NAMALWA (cell line): ENCODE measurements at places on chromosomes 1 and 21.

DNA sequence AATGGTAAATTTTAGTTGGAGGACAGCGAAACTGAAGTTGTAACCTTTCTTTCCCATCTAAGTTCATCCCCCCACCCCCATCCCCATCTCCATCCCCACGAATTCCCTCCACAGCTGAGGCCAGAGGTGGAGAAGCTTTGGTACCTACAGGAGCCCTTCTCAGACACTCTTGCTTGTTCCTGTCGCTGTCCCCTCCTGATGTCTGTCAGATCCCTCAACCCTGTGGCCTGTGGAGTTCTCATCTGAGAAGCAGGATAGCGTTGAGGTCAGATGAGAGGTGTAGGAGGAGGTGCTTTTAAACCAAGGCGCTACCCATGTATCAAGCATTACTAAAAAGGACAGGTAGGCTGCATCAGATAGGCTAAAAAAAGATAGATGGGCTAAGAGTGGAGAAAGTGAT lies 769 bp downstream of the NTPCR start:
- DNase-seq, result peak; percentile 48

DNA sequence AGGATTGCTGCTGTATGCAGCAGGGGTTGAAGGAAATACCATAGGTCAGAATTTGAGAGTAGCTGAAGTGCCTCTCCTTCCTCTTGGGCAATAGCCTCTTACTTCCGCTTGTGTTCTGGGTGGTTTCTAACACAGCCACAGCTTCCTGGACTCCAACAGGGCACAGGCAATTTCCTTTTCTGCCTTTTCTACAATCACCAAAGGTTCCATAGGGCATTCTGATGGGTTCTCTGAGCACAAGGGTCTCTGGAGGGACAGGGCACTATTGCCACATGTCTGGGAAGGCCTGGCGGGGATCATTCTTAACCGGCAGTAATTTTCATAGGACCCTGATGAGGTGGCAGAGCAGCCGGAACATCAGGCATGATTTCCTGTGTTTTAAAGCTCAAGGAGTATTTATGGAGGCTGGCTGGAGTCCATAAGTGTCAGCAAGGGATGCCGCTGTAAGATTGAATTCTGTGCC lies 5.5 kb upstream of the AGTRAP start:
- peak; percentile 74 for DNase-seq

DNA sequence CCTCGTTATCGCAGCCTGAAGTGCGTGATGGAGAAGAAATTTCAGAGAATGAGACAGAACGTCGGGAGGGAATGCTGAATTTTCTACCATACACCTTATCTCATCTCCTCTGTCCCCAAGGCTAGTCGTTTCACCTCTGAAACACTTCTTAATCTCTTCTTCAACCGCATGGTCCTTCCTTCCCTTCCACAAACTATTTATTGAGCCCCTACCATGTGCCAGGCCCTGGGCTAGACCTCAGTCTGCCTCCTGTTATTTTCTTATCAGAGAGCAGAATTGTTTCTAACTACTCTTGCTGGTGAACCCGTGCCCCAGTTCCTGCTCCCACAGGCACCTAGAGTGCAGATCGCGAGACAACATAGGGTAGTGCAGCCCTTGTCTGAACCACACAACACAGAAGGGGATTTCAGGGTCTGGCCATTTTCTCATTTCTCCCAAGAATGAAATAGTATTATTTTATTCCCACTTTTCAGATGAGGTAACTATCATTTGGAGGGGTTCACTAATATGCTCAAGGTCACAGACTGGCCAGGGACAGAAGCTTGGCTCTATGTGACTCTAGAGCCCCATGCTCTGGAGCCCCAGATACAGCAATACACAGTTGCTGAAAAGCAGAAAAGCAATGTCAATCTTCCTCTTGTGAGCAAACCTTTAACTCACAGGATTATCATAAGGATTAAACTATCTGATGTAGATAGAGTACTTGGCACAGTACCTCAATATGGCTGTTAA lies 598 bp upstream of the ADIPOR1 start:
- peak; percentile 61 for DNase-seq

DNA sequence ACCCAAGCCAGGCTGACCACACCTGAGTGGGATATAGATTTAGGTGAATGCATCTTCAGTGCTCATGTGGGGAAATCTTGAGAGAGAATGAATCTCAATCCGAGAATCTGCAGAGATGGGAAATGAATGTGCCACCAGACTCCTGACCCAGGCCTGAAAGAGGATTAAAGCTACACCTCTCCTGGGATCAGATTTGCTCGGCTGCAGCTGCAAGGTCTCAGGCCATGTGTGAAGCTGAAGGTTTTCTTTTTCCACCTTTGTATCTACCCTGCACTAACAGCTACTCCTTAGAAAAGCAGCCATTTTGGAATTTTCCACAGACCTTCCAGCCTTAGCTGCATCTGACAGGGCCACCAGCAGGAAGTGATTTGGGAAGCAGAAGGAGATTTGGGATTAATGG lies 18.3 kb downstream of the GPR3 start:
- no peak for DNase-seq

- DNase-seq, result no peak
These were observed 3.8 kb downstream of the SMIM1 start for GRCh38 chr1:3776231-3776961.

- no peak for DNase-seq
These were observed 9.4 kb upstream of the KIF14 start for GRCh38 chr1:200629876-200630514.

DNA sequence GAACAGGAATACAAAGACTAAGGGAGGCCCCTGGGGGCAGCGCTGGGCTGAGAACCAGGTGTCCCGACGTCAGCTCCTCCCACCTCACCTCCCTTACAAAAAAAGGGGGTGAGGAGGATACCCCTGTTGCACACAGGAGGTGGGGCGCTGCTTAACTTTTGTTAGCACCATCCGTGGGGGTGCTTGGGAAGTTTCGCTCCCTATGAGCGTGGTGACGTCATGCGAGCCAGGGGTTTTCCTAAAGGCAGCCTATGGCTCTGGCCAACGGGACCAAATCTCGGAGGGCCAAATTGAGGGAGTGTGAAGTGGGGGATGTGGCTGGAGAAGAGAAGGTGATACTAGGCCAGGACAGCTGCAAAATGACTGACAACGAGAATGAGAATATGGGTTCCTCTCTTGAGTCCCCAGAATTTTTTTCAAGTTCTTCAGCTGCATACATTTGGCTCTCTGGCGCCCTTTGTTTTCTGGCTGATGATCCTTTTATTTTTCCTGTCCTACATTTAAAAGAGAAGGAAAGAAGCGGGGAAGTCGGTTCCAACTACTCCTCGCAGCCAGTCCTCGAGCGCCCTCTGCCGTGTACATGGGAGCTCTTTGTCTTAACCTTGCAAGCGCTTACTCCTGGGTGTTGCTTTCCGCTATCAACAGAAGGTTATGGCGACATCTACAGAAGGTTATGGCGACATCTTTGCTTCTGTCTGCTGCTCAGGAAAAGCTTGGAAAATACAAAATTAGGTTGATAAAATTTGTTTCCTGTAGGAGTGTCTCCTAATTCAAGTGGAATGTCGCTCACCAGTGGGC lies 48.0 kb upstream of the ZC3H11B start:
- DNase-seq, result peak; percentile 68

DNA sequence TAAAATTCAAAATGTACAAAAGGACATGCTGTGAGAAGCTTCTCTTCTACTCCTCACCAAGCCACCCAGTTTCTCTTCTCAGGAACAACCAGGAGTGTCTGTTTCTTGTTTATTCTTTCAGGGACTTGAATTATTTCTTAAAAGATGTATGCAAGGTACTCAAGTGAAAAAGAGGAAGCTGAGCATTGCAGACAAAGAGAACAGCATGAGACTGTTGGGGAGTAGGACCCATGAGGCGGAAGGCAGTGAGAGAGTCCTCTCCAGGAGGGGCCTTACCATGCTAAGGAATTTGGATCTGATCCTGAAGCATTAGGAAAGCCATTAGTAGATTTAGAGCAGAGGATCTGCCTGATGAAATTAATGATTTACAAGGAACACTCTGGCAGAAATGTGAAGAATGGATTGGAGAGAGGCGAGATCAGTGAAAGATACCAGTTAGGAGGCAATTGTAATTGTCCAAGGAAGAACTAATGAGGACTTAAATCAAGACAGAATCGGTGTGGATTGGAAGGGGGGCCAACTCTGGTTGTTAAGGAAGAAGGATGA lies 14.7 kb upstream of the SSX2IP start:
- DNase-seq, result peak; percentile 29

DNA sequence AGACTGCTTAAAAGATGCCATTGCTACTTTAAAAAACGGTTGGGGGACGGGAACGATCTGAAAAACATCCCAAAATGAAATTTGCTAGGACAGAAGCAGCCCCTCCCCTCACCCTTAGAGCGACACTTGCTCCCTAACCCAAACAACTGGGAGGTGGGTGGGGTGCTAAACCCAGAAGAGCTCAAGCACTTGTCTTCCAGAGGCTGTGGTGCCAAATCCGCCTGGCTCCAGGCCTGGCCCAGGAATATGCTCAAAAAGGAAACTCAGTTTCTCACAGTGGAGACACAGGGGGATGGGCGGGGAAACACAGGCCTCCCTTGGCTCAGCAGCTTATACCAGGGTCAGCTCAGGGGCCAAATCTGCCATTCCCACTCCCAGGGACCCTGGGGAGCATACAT lies 644 bp upstream of the PBXIP1 start:
- no peak for DNase-seq

DNA sequence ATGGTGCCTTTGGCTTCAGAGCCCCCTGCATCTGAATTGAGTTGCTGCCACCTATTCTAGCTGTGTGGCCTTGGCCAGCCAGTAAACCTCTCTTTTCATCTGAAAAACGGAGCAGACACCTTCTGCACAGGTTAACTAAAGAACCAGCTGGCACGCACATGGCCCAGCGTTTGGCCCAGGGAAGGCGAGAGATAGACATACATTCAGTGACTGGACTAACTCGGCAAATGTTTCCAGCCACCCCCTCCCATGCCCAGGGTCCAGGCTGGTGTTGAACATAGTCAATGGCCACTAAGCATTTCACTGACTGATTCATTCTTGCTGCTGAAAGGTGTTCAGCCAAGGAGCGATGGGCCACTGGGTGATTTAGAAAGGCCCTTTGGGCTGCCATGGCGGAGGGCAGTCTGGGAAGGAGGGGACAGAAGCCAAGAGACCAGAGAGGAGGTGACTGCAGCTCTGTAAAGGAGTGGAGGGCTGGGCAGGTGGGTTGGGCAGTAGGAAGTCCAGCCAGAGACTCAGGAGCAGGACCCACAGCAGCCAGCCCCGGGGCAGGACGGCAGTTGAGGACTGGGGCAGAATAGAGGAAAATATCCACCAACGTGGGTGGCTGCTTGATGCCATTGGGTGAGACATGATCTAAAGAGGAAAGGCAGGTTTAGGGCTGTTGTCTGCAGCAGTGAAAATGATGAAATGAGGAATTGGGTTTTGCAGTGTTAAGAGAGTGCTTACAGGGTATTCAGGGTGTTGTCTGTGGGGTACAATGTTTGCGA lies 184.3 kb downstream of the HIVEP3 start:
- no peak for DNase-seq

DNA sequence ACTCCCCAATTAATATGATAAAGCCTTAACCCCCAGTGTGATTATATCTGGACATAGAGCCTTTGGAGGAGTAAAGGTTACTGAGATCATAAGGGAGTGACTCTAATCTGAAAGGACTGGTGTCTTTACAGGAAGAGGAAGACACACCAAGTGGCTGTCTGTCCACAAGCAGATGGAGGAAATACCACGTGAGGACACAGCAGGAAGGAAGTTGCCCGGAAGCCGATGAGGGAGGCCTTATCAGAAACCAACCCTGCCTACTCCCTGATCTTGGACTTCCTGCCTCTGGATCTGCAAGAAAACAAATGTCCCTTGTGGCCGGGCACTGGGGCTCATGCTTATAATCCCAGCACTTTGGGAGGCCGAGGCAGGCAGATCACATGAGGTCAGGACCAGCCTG lies 110.3 kb upstream of the CHRM3 start:
- DNase-seq, result no peak

DNA sequence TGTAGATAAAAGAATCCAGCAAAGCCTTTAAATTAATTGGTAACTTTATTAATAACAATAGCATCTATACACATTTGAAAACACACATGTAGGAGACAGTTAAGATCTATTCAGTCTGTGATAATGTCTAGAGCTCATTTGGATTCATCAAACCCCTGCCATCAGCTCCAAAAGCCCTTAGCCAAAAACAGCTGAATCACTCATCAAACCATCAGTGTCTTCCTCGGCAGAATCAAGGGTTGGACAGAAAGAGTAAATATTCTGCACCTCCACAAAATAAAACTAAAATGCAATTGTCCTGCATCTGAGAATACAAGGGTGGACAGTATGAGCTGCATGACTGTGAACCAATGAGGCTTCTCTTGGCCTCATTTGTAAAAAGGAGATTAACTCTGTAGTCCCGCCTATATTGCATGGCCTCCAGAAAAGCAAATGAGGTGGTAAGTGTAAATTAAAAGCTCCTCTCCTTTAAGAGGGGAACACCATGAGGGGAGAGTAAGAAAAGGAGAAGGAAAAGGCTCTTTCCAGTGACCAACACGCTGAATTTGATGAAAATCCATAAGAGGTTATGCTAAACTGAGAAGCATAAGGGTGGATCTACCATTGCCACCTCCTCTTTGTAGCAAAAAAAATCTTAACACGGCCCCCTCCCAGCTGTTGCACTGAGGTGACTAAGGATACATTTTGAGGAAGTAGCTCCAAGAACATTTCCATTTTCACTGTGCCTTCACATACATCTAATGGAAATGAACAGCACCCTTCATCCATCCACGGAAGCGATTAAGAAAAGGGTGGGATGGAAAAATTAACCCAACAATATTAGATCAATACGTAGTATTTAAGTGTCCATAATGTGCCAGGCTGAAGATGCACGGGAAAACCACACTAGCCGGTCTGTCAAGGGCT lies 14.7 kb upstream of the BOLA1 start:
- DNase-seq, result peak; percentile 96

DNA sequence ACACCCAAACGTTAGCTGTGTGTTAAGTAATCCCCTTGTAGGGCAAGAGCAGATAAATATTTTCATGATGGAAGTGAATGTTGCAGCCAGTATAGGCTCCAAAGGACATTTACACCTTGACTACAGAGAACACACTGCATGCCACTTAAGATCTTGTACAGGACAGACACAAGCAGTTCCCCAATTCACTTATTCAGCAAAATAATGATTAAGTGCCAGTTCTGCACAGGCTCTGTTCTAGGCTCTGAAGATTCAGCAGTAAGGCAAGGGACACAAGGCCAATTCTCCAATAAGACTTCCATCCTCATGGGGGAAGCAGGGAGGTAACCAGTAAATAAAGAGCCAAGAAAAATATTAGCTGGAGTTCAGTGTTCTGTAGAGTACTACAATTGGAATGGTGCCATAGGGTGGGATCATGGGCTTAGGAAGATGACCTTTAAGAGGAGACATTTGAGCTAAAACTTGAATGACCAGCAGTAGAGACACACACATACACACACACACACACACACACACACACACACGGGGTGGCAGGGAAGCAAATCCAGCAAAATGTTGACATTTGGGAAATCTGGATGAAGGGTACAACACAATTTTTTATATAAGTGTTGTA lies 199.9 kb upstream of the JUN start:
- DNase-seq, result no peak

DNA sequence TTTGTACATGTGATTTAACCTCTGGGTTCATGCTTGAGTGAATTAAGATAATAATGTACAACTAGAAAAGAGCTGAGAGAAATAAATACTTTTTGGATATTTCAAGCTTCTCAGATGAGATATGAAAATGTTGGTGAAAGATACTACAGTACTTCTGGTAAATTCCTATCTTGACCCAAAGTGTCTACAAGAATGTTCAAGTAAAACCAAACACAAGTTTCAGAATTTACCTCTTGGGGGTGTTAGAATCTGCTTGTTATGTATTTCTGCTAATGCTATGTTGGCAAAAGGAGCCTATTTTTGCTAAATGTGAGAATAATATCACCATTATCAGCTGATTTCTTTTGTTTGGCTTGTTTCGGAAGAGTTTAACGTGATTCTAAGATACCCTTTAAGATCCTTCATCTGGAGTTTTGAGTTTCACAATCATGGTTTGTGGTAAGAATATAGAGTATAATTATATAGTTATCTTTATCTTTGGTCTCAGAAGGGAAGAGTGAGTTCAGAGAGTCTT lies 388.5 kb downstream of the LMO4 start:
- DNase-seq, result no peak
